ENCODE measurements at places on chromosomes 13 and 19. TPM values are rescaled to one million over a fixed set of nuclear protein-coding genes. Genes with fewer than 3 reads are reported as not detected.

The ZSWIM4 gene
- total RNA-seq, result 15.8 TPM

The SPC24 gene
- total RNA-seq, result 50.9 TPM

The ZSCAN22 gene
- not detected for total RNA-seq

The PRR19 gene
- 0.85 TPM for total RNA-seq

The MATK gene
- not detected for total RNA-seq

The MUC16 gene
- 75.0 TPM for total RNA-seq

The C13orf42 gene
- total RNA-seq, result not detected

The SLC1A6 gene
- total RNA-seq, result 2.9 TPM

The ZMYM2 gene
- total RNA-seq, result 55.1 TPM

The MYO1F gene
- total RNA-seq, result 1.3 TPM

The ZFP28 gene
- 3.2 TPM for total RNA-seq

The ZNF253 gene
- total RNA-seq, result 4.2 TPM

The MCEMP1 gene
- total RNA-seq, result not detected

The TNNI3 gene
- total RNA-seq, result 18.2 TPM

The FUT1 gene
- total RNA-seq, result 7.9 TPM

The TLE2 gene
- 13.7 TPM for total RNA-seq

The ZNF418 gene
- 7.5 TPM for total RNA-seq

The LGALS14 gene
- not detected for total RNA-seq

The PLA2G4C gene
- total RNA-seq, result 1.2 TPM

The EFNA2 gene
- total RNA-seq, result 1.6 TPM

The ZSCAN4 gene
- not detected for total RNA-seq

The ZNF611 gene
- 25.5 TPM for total RNA-seq
